Activated T-cell treated with anti-CD3 and anti-CD28 coated beads, Interleukin-2, amount 50 U/mL, for 48 hours (primary cell): ENCODE measurements at places on chromosomes 12 and 14.

DNA sequence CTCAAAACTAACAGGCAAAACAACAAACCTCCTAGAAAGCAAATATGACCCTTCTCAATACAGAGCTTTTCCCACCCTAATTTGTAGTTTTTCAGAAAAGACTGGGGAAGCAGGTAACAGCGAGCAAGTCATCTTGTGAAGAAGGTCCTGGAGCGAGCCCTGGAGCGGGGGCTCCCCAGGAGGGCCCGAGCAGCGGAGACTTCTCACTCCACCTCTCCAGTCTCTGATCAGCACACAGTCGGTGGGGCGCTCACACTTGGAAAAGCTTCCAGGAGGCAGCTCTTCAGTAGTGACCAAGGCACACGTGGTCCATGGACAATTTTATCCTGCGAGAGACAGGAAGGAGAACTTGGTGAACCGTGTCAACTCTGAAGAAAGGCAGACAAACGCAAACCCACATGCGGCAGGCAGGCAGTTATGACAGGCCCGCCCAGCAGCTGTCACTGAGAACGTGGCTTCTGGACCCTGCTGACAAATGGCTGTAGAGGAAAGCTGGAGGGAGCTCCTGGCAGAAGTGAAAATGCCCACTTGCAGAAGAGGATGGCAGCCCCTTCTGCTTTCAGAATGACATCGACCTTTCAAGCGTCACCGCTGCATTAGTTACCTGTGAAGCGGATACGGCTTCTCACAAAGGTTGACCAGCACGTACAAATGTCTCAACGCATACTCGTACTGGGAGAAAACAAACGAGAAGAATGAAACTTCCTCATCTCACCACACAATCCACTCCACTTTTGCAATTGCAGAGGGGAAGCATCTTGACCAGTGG is 44.2 kb downstream of the LGMN start:
- no peak for DNase-seq

DNA sequence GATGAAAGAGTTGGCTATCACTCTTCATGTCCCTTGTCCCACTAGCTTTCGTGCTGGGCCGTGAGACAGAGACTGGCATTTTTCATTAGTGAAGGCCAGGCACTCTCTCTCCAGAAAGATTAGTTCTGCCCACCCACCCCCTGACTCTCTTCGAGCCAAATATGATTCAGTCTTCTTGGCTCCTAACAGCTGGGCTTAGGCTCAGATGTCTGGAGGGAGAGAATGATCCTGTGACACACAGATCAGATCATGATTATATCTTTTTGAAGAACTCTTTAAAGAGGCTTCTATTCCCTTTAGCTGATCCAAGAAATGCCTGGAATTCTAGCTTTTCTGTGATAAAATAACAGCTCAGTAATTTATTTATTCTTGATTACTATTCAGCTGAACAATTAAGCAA is 5.2 kb upstream of the GNG2 start:
- no peak for DNase-seq

- no peak for DNase-seq
These were observed 83.4 kb downstream of the CNTN1 start for GRCh38 chr12:40775661-40776060.

DNA sequence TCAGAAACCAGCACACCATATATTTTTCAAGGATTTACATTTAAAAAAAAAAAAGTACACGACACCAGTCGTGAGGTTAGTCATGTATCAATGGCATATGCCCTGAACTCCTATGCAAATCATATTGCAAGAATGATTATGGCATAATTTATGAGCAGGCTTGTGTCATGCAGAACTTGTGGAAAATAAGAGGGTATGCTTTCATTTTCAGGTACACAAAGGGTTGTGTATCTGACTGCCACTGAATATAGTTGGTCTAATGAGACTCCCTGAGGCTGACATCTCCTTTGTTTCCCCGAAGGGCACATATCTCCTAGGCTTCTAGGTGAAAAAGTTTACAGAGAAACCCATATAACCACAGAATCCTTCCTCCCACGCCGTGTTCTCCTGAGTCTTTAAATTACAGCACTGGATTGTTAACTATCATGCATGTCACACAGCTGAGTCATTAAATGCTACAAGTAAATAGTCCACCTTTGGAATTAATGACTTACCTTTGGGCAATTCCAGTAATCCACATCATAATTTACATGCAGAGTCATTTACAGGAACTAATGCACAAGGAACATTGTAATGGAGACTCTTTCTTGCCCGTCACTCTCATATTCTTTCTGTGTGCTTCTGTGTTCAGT is 356.7 kb upstream of the DIO2 start:
- no peak for DNase-seq

- no peak for DNase-seq
These were observed 35.0 kb downstream of the GNPTAB start for GRCh38 chr12:101795786-101796185.

DNA sequence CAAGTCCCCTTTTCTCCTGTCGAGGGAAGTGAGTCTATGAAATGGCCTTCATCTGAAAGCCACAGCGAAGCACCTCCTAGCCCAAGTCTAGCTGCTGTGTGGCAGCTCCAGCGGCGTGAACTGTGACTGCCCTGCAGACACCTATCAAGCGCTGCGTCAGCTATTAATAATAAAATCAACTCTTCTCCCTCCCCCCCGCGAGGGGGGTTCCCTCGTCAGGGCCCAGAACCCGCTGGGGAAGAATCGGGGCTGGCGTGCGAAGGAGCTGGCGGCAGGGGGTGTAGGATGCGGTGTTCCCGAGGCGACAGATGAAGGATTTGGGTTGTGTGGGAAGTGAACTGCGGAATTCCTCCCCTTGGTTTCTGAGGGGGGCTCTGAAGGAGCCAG is 662 bp upstream of the ATP2A2 start:
- DNase-seq = no peak

- DNase-seq = no peak
These were observed 50.9 kb downstream of the BTG1 start for GRCh38 chr12:92094751-92095161.

GRCh38 chr14:66507181-66507721 is 696 bp upstream of the GPHN start:
- DNase-seq = no peak

DNA sequence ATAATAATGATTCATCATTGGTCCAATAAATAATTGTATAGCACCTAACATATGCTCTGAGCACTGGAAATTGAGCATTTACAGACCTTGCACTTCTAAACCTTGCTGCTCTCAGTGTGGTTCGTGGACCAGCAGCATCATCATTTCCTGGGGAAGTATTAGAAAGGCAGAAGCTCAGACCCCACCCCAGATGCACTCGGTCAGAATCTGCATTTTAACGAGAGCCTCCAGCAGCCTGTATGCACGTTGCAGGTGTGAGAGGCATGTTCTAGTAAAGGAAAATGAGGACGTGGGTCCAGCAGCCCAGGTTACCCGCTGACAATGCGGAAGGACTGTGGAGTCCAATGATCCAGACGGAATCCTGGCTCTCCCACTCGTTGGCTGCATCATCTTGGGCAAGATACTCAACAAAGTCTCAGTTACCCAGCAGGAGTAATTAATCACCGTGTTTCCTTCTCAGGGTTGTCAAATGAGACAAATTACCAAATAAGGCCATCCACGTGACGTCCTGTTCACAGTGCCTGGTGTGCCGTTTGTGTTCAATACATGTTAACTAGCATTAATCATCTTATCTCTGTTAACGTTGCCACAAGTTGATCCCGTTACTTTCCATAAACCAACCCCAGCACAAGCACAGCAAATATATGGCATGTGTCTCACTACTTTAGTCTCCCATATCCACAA is 49.2 kb upstream of the CCND2 start:
- DNase-seq = no peak

- DNase-seq = no peak
These were observed 541.8 kb upstream of the FBXO33 start for GRCh38 chr14:39974036-39974435.

- DNase-seq = peak; percentile 87
These were observed 29.1 kb downstream of the SH2B3 start for GRCh38 chr12:111434680-111435338.

DNA sequence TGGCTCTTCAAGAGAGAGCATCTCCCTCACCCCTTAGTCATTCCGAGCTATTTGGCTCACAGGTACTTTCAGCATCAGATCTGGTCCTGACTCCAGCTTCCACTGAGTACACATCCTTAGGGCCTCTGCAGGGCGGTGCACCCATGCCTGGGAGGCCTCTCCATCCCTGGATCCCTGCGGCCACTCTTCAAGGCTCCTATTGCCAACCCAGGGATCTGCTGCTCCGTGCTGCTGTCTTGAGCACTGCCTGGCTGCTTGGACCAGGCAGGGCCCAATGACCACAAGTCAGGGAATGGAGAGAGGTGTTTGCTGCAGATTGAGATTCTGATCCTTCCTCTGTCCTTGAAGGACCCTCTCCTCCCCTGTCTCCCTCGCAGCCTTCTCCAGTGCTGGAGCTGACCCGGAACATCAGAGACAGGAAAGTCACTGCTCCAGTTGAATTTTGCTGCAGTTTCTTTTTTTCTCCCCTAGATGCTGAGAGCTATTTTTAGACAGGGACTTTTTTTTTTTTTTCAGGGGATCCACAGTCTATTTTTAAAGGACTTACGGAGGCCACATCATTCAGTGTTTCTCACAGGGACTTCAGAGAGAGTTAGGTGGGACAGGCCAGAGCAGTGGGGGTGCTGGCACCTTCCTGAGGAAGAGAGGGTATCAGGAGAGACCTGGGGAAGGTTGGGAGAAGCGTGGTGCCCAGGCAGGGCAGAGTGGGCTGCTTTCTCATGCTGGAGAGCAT is 50.1 kb upstream of the KCNA1 start:
- no peak for DNase-seq

- peak; percentile 91 for DNase-seq
These were observed 5.1 kb upstream of the PSMA3 start for GRCh38 chr14:58239244-58240195.

DNA sequence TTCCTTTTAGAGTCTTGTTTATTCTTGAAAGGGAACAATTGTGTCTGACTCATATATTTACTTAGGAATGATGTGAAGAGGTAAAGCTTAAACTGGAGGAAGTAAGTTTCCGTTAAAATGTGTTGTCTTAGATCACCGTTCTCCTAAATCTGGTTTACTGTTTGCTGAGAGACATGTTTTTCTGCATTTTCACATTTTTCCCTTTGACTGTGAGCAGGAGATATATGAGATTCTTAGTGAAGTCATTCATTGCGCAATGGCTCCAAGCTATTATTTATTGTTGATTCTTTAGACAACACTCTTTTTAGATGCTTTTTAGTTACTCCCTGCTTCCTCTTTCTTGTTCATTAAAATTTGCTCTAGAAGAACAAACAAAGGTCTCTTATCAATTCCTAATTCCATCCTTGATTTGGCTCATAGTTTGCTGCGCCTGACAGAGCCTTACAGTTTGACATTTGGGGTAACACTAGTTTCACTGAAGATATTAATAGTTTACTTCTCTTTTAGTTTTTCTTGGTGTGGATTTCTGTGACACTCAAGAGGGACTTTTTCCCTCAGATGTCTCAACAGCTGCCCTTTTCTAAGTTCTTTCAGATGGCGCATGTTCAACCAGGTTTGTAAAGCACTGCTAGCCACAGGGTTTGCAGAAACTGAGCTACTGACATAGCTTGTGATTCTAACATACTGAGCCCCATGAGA is 11.4 kb downstream of the CLECL1 start:
- DNase-seq = no peak

GRCh38 chr12:65156366-65156841 is 13.0 kb upstream of the LEMD3 start:
- DNase-seq = peak; percentile 20

DNA sequence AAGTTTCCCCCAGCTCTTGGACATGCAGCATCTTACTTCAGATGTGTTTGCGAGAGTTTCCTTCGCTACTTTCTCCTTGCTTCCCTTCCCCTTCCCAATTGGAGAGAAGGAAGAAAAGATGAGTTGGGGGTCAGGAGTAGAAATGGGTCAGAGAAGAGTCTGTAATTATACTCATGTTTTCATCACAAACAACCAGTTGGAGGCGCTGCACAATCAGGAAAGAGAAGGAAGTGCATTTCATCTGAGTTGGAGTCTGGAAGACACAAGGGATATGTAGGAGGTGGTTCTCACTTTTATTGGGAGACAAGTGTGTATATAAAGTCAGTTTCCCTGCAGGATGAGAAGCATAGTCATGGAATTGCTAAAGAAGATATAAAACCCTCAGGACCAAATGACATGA is 31.3 kb upstream of the VSX2 start:
- DNase-seq = no peak
